Stimulated activated CD4-positive, alpha-beta T cell treated with anti-CD3 and anti-CD28 coated beads, Interleukin-4, amount 100 ng/mL, for 4 hours (primary cell): ENCODE measurements at places on chromosomes 16 and 17.

DNA sequence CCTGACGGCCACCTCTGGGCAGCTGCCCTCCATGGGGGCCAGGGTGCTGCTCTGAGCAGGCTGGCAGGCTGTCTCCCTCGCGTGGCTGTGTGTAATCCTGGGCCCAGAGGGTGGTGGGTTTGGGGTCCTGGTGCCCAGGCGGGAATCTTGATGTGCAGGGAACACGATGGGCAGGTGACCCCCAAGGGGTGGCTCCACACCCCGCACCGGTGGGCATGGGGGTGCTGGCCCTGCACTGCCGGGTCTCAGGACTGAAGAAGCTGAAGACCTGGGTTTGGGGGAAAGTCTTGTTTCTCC is 8.6 kb downstream of the CHMP6 start:
- DNase-seq = no peak

- no peak for DNase-seq
These were observed 87.0 kb downstream of the HELZ start for GRCh38 chr17:67157732-67158639.

DNA sequence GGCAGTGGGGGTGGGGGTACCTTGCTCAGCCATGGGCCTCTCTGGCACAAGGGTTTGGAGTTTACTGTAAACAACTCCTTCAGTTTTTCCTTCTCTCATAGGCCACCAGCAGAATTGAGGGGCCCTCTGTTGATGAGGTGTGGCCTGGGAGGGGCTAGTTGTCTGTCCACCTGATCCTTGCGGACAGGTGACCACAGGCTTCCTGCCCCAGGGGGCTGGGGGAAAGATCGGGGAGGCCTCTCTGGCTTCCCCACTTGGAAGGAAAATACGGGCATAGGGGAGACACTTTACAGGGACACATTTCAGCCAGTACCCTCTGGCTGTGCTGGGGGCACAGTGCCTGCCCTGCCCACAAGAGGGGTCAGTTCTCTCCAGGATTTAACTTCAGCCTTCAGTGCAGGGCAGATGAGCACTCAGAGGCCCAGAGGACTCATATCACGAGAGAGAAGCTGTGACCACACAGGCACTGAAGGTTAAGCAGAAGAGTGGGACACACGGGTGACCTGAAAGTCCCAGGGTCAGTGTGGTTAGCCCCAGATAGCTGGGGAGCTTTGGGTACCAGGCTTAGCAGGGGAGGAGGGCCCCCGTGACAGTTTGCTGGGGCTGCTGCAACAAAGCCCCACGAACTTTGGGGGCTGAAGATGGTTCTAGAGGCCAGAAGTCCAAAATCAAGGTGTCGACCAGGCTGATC is 245.9 kb downstream of the SEC14L1 start:
- no peak for DNase-seq

GRCh38 chr17:68585643-68586042 is 15.5 kb downstream of the FAM20A start:
- DNase-seq = no peak

DNA sequence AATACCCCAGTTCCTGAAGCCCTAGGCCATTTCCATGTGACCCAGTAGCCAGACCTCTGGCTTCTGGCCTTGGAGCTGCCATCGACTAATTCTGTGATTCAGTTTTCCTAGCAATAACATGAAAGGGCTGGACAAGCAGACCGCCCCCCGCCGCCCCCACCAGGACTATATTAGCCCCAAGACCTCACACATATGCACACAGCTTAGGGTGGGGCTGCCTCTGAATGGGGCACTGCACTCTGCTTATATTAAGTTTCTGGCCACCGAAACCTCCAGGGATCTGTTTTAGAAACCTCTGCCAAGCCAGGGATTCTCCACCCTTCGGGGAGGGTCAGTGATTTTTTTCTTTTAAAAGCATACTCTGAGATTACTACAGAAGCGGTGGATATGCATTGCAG is 2.3 kb downstream of the RAB11FIP4 start:
- no peak for DNase-seq

DNA sequence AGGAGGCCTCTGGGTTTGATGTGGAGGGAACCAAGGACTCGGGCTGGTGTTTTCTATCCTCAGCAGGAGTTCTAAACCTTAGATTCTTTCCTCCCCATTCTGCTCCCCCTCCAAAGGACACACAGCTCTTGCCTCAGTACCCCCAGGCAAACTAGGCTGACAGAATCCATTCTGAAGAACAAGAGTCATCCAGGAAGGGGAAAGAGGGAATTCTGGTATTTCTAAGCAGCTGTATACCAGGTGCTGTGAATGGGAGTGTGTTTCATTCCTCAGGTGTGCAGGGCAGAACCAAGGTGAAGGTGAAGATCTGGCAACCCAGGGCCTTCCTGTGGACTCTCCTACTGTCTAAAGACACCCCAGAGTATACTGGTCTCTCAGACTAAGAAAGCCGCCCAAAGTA is 4.1 kb downstream of the INPP5K start:
- no peak for DNase-seq

GRCh38 chr17:57485916-57486881 is 229.9 kb downstream of the MSI2 start:
- no peak for DNase-seq

DNA sequence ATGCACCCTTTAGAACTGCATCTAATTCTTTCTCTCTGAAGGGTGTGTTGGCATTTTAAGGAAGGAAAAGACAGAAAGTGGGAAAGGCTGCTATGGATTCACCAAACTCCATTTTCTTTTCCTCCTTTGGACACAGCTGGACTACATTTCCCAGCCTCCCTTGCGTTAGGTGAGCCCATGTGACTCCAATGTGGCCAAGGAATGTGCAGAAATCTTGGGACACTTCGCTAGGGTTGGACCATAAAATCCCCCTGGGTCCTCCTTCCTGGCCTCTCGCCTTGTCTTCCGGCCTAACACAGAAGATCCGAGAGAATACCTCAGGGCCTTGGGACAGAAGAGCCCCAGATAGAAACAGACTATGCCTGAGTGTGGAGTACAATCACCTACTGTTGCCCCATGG is 56.3 kb downstream of the ABCC12 start:
- DNase-seq = no peak
